ENCODE measurements at places on chromosomes 4 and X.

GRCh38 chr4:970046-970745 is 3.2 kb downstream of the DGKQ start:
- DNase-seq, result no peak

GRCh38 chr4:118909173-118909956 is 20.7 kb downstream of the SYNPO2 start:
- DNase-seq, result no peak

DNA sequence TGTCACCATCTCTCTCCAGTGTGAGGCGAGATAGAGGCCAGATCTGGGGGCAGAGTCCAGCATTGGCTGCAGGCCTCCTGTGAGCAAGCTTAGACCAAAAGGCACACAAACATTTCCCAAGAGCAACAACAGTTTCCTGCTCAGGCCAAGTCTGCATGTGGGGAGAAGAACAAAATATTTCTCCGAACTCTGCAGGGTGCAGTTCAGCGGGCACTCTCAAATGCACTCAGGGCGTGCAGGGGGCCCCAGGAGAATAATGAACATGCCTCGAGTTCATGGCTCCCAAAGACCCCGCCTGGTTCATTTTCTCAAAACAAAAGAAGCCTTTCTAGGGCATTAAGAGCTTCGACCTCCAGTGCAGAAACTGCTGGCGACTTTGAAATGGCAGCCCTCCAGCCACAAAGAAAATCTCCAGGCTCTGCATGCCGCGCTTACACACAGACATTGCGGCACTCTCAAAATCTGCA is 57.8 kb upstream of the HELT start:
- DNase-seq, result no peak

DNA sequence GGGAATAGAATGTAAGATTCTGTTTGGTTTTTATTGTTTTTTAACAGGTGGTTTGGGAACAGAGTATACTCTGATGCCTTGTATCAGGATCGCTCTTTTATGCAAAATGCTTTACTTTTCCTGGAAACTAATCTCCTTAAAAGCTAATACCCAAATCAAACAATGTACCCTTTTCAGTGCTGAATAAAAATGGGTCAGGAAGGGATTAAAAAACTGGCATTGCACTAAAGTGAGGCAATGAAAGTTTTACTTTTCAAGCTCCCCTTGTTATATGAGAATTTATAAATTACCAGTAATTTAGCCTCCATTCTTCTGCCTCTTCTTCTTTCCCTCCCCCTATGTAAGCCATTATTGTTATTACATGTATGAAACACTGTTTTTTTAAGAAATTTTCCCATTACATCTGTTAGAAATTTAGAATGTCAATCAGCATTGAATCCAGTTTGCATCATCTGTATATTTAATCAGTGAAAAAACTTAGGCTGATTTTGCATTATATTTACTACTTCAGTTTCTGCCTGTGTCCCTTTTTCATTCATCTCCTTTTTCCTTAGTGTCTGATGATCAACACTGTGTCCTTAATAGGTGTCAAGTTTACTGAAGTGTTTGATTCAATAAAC is 89.7 kb upstream of the NPNT start:
- no peak for DNase-seq

DNA sequence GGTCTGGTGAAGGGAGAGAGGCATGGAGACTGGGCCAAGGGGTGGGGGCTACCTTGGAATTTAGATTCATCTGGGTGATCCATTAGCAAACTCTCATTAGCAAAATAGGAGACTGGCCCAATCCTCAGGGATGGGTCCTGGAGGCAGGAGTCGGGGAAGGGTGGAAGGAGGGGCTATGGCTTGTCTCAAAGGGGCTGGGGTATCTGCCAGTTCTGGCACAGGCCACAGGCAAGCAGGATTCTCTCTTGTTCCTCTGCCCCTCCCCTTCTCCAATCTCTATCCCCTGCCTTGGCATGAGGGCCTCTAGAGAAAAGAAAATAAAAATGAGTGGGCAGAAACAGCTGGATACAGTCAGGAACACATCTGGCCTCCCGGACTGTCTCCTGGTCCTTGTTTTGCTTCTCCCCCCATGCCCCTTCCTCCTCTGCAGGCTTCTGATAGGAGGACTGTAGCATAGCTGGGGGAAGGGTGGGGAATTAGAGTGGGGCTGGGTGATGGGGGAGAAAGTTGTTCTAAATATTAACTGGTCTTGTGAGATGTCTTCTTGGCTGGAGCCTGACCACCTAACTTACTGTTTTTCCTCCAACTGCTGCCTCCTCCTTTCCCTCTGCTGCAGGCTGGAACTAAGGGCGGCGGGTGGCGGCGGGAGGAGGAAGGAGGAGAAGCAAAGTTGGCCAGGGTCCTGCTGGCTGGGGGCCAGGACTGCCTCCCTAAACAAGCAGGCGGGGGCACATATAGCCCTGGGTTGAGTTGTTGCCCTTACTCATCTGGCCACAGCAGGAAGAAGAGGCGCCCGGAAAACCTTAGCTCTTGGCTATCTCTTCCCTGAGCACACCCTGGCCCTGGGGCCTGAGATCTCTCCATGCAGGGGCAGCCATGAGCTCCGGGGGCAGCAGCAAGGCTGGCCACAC is 53.3 kb upstream of the LAS1L start:
- DNase-seq, result no peak

DNA sequence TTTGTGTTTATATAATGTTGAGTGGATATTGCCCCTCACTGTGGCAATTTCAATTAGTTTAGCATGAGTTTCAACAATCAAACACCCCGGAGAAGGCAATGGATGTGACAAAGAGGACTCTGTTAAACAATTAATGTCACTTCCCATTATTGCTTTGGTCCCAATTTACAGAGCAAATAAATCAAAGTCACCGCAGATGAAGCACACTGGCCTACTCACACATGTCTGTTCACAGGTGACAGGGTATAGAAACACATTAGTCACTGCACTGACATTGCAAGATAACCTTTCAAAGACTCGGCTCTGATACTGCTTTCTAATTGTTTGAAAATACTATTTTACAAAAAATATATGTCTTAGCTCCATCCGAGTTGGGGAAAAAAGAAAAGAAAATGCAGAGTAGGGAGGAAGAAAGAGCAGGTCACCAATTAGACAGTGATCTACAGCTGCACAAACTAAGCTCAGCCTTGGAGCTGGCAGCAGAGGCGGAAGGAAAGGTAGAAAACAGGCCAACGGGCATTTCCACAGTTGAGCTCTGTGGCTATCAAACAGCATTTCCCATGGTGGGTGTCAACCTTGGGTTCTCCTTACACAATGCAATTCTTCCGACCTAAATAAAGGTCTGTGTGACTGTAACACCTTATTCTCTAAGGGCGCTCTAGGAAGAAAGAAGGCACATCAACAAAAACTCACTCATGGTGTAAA is 53.9 kb downstream of the PPARGC1A start:
- no peak for DNase-seq

- peak; percentile 45 for DNase-seq
These were observed 133.7 kb downstream of the SOWAHB start for GRCh38 chr4:76764251-76764650.

- DNase-seq, result no peak
These were observed 284.2 kb downstream of the RCHY1 start for GRCh38 chr4:75229806-75230570.

DNA sequence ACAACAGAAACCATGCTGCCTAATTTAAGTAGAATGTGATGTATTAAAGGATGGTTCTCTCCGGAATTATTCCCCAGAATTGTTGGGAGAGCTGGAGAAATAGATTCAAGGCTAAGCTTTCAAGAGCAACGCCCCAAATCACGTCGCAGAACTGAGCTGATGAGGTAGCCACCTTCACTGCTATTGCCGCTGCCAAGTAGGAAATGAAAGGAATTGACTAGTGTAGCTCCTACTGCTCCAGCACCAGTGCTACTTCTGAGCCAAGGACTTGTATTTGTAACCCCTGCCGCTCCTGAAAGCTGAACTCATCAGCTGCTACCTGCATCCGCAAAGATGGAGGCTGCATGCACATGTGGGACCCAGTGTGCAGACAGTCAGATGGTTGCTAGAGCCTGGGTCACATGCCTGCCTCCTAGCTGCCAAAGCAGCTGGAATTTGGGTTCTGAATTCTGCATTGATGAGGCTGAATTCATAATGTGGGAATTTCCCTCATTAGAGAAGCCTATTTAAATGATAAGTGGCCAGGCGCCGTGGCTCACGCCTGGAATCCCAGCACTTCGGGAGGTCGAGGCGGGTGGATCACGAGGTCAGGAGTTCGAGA is 173.9 kb downstream of the PDGFRA start:
- no peak for DNase-seq

DNA sequence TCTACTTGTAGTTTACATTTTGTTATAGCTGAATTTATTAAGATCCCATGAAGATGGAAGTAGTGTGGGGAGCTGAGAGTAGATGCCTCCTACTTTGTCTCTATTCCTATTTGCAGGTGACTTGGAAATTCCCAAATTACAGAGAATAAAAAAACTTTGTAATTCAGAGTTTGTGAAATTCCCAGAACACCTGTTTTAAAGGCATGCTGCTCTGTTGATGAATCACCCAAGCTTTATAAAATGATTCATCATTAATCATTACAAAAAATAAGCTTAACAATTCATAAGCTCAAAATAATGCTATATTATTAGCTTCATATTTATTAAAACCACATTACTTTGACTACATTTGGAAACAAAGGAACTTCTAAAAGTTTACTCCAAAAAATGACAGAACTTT is 856.3 kb downstream of the RPA4 start:
- no peak for DNase-seq

GRCh38 chr4:102862747-102863146 is 6.0 kb upstream of the CISD2 start:
- no peak for DNase-seq

DNA sequence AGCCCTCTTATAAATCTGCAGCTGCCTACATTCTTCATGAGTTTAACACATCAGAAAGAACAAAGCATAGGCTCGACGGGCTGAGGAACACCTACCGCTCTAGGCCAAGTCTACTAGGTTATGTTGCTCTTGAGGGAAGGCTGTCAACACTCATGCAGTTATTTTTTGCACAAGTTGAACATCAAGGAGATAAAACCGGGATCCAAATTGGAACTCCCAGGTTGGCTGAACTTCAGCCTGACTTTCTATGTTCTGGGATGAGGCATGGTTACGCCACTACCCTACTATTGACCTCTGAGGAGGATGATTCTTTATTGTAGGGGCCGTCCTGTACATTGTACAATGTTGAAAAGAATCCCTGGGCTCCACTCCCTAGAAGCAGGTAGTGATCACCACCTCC is 37.3 kb upstream of the ARSH start:
- no peak for DNase-seq

- DNase-seq, result peak; percentile 86
These were observed 56.4 kb upstream of the SLIT2 start for GRCh38 chr4:20195071-20195885.

GRCh38 chr4:152784490-152785350 is 5.0 kb downstream of the ARFIP1 start:
- no peak for DNase-seq

GRCh38 chr4:136713140-136713539 is 819.2 kb downstream of the PCDH18 start:
- peak; percentile 14 for DNase-seq

DNA sequence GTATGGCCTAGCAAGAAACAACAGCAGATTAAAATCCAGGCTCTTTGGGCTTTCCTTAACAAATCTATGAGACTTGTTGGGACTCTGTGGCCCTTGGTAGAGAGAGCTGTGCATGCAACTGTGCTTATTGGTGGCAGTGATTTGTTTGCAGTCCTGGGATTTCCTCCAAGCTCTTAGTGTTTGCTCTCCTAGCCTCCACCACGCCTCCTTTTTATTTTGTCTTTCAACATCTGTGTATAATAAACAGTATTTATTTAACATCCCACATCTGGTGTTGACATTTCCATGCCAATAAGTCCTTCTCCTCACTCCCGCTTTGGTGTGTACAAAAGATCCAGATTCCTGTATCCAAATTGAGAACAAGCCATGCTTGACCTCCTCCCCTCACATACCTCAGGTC is 3.1 kb downstream of the TNMD start:
- no peak for DNase-seq

DNA sequence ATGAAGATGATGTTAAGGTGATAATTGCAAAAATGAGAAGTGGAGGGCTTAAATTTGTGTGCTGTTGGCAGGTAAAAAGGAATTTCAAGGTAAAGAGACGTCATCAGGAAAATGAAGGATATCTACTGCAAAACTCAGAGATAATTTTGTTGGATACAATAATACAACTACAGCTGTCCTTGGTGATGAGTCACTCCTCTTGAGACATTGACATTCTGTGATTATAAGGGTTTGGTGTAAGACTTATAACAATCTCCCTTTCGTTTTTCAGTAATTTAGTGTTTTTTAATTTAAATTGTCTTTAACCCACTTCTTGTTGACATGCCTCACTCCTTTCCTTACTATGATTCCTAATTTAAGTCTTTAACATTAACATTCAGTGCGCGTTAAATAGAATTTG is 1074.1 kb upstream of the SLIT2 start:
- DNase-seq, result peak; percentile 43

DNA sequence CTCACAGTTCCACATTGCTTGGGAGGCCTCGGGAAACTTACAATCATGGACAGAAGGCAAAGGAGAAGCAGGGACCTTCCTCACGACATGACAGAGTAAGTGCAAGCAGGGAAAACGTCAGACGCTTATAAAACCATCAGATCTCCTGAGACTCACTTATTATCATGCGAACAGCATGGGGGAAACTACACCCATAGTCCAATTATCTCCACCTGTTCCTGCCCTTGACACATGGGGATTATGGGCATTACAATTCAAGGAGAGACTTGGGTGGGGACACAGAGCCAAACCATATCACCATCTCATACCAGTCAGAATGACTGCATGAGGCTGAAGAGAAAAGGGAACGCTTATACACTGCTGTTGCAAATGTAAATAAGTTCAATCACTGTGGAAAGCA is 1066.9 kb upstream of the PCDH7 start:
- DNase-seq, result no peak

DNA sequence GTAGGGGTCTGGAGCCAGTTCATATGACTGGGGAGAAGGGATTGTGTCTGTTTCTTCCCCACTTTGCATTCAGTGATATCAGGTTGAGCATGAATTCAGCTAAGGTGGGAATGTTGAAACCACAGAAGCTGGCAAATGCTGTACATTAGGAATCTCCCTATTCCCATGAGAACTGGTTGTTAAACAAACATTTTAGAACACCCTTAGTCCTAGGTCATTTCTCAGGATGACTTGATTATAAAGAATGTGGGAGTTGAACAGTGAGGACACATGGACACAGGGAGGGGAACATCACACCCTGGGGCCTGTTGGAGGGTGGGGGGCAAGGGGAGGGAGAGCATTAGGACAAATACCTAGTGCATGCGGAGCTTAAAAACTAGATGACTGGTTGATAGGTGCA is 62.6 kb upstream of the LIMCH1 start:
- DNase-seq, result peak; percentile 3

DNA sequence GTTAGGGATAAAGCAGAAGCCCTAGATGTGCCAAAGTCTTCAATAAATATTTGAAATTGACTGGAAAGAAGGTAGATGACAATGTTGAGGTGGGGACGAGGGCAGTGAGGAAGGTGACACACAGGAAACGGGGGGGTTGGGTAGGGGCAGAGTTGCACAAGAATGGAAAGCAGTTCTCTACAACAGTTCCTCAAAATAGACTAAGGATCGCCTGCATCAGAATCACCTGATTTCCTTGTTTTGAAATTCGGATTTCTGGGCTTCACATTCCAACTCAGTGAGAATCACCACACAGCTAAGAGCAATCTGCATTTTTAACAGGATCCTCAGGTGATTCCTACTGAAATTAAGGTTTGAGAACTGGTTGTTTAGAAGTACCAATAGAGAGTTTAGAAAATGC is 70.6 kb downstream of the ARFIP1 start:
- DNase-seq, result peak; percentile 15
